Hypothalamus (tissue), 51 donors: ENCODE measurements at places on chromosomes 6 and 20.

DNA sequence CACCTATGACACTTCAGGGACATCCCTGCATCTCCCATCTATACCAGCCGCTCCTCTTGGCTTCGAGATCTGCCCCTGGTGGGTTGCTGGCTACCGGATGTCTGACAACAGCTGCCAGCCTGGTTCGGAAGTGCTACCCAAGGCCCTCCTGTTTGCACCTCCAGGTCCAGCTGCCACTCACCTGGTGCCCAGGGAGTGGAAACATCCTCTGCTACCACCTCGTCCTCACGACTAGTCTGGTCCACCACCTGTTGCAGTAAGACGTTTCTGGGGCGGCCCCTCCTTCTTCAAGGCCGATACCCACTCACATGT, 8.3 kb upstream of the PCMTD2 start:
- DNase-seq = no peak

DNA sequence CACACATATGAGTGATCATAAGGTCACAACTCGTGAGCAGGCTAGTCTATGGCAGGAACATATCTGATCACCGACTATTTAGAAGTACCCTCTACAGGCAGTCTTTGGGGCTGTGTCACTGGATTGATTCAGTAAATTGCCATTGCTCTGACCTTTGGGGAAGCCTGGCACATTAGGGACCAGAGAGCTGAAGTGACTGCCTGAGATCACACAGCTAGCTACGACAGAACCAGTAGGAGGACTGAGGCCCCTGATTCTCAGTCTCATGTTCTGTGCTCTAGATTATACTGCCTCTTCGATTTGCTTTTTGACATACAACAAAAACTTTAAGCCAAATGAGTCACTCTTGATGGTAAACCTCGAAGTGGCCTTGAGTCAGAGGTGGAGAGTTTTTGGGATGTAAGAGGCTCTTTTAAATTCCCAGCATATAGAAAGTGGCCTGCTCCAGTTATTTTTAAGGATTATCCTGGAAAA, 247.5 kb upstream of the SUPT3H start:
- no peak for DNase-seq

DNA sequence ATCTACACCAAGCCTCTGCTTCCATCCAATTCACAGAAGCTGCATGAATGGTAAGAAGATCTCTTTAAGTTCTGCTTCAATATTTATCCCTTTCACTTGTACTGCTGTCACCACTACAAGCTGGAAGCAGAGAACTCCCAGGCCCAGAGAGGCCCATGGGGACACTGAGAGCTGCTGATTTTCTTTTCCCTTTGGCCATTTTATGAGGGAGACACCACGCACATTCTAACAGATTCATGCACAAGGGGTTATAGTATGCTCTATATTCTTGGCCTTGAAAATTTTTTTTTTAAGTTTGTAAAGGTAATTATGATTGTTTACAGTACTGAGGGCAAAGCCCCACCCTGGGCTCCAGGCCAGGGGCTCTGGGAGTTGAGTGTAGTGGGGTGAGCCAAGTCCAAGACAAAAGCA, 88.4 kb downstream of the MYB start:
- DNase-seq = no peak

DNA sequence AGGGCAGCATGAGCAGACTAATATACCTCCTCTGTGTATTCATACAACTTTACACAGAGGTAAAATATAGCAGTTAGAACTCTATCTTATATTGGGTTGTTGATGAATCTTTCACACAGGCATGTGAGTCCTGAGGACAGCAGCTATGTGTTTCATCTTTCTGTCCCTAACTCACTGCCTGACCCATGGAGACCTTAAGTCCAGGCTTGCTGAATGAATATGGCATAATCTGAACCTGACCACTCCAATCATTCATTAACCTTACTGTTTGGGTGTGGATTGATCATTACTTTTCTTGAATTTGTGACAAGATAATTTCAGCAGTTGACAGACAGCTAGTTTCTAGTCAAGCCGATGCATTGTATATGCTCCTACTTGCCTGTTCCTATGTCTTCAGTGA, 27.3 kb upstream of the TSPYL1 start:
- DNase-seq = no peak

DNA sequence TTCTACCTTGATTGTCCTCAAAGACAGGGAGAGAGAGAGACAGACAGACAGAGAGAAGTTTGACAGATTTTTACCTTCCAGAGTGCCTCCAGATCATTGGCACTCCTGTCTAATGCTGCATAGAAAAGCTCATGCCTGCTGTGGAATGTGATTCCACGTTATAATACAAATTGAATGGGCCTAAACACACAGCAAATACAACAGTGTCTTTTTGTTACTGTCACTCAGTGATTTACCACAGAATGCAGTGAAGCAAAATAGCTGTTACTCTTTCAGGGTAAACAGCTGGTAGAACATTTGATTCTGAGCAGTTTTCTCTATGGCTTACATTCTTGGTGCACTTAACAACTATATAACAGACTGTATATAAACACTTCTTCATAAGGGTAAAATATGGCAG, 558.7 kb downstream of the LMBRD1 start:
- no peak for DNase-seq

- no peak for DNase-seq
These were observed 518.5 kb downstream of the CD83 start for GRCh38 chr6:14635934-14636591.

GRCh38 chr6:90978046-90978445, 391.2 kb upstream of the MAP3K7 start:
- DNase-seq = no peak

- DNase-seq = no peak
These were observed 232.7 kb downstream of the DLL1 start for GRCh38 chr6:170057961-170058877.

- DNase-seq = no peak
These were observed 659.8 kb upstream of the SLC35B3 start for GRCh38 chr6:9095137-9095536.

DNA sequence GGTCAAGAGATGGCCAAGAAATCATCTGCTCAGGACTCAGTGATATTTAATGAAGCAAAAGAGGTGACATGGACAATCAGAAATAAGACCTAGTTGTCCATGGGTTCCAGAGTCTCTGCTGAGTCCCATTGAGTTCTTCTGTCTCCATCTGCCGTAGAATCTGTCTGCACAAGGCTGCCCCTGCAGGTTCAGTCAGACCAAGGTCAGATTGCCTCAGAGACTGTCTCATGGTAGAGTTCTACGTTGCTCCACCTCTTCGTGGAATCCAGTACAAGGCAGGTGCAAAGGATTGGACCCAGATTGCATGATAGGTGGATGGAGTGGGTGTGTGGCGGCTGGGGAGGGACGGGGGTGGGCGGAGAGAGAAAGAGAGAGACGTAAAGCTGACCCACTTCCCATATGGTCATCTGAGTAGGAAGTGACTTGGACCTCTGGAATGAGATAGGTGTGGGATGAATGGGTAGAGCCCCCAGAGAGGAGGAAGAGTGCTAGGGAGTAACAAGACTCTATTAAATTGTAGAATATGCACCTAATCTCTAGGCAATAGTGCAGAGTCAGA, 75.3 kb downstream of the SOBP start:
- DNase-seq = no peak

DNA sequence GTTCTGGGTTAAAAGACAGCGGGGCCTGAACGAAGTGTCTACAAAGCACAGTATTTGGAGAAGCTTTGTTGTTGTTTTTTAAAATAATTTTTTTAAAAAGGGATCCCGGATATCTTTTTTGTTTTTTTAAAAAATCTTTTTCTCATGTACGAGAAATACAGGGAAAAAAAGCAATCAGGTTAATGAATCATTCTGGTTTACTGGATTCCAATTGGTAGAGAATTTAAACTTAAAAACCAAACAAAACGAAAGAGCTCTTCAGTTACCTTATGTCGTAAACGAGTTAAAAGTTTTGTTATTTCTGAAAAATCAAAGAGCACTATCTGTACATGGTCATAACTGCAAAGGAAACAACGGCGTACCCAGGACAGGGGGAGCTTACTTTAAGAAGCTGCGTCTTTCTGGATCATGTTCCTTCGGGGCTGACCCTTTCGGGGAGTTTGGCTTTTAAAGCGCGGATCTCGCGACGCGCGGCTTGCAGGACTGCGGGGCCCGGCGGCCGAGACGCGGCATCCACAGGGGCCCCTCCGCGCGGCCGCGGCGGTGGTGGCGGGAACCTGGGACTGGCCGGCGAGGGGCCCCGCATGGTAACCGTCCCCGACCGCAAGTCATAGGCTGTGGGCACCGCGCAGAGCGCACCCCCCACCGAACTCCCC, 927 bp downstream of the IL20RA start:
- DNase-seq = no peak

DNA sequence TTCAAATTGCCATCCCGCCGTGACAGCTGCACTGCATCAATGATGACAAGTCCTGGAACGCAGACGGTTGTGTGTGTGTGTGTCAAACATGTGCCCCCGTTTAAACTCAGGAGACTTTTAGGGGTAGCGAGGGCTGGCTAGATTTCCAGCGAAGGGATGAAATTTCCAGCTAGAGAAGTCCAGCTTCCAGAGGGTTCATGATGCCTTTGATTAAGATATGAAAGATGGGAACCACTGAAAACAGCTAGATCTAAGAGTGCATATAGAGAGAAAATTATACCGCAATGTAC, 644 bp downstream of the KIZ start:
- no peak for DNase-seq

DNA sequence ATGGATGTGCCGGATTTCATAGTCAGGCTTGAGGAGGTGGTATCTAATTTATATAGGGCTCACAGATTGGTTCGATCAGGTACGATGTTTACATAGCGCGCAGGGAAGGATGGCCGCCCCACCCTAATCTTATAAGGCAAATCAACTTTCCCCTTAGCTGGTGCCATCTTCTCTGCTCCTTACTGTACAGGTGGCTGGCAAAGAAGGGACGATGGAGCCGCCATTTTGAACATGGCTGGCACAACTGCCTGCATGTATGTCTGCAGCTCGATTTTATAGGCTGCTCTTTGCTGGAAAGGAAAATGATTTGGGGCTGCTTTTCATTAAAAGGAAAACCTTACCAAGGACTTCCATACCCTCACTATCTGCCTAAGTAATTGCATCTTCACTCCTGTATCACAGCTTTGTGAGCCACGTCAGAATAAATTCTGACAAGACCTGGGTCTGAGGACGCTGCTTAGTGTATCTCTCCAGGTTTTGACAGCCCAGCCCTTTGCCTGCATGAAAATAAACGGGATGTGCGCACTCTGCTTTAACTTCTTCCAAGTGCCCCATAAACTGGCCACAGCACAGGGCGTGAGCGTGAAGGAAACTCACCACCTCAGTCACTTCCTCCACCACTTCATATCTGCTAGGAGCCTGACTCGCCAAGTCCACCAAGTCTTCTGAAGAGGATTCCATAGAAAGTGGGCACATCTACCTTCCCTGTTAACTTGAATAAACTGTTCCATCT, 109.4 kb upstream of the ARMC2 start:
- no peak for DNase-seq

DNA sequence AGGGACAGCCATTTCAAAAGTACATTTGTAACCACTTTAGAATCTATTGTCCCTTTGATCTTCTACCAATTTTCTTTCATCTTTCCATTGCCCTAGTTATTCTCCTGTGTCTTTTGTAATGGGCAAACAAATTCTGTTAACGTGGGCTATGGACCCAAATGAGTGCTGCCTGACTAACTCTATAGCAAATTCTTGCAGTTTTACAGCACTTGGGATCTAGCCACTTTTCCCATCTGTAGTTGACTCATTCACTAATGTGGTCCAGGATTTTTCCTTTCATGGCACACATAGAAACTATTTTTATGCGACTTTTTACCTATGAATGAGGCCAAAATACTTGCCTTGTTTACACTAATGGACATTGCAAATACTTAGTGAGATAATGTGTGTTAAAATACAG, 52.0 kb downstream of the GRIK2 start:
- no peak for DNase-seq

DNA sequence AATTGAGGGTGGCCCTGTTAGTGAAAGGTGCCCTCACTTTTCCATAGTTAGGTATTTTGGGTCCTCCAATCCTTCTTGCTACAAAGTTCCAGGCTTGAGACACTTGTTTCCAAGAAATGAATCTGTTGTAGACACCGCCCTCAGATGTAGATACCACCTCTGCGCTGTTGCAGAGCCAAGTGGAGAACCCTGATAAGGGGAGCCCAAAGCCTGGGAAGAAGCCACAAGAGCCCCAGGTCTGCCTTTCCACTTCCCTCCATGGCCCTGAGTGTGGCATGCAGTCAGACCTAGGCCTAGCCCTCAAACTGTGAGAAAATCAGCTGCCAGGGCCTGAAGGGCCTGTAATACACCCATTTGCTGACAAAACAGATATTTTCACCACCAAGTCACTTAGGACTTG, 37.1 kb downstream of the DTD1 start:
- DNase-seq = no peak

DNA sequence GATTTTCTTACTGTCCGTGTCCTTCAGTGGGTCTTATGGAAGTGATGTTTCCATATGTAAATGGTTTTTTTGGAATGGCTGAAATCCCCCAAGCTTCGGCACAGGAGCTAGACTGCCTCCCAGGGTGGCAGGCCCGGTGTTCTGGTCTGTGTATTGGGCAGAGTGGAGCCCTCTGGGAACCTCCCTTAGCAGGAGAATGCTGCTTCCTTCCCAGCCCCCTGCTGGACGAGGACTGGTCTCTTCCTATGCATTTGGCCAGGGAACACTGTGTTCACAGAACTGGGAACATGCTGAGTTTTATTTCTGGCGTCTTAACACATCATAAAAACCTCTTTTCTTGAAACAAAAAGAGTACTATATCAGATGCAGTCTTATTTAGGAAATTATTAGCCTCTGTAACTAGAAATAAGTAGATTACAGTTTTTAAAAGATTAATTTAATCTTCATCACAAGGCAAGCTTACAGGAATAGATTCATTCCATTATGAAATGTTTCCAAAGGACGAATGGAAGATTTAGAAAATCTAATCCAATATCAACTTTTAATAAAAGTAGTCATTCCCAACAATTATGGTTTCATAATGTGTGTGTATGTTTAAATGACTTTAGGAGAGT, 56.6 kb downstream of the SYTL3 start:
- DNase-seq = no peak

DNA sequence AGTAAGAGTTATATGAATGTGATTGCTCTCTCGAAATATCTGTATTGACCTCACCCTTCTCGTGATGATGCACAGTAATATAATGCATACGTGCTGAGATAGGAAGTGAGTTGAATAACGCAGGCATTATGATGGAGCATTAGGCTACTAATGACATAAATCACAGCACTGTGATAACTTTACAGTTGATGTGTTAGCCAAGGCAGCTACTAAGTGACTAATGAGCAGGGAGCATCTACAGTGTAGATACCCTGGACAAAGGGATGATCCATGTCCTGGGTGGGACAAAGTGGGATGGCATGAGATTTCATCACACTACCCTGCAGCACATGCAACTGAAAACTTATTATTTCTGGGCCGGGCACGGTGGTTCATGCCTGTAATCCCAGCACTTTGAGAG, 68.4 kb downstream of the HDGFL1 start:
- DNase-seq = no peak

DNA sequence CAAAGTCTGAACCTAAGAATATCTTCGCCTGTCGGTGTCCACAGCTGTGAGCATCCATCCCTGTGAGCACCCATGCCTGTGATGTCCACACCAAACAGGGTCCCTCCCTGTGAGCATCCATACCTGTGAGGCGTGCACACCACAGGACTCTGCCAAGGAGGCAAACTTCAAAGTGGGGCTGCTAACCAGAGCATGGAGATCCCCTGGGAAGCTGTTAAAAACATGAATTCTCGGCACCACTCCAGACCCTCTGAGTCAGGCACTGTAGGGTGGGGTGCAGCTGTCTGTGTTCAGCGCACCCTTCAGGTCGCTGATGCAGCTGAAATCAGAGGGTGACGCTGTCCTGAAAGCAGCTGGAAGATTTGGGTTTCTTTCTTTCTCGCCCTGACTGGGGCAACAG, 85.4 kb upstream of the NXT1 start:
- no peak for DNase-seq
